Effector CD4-positive, alpha-beta T cell (primary cell): ENCODE measurements at places on chromosomes 5 and 9.

- DNase-seq = no peak
These were observed 113.4 kb downstream of the EHMT1 start for GRCh38 chr9:137731947-137732813.

GRCh38 chr5:125236981-125237380 lies 490.5 kb upstream of the ZNF608 start:
- no peak for DNase-seq

GRCh38 chr5:55427157-55427556 lies 107.6 kb downstream of the PLPP1 start:
- no peak for DNase-seq

GRCh38 chr9:134621558-134622110 lies 20.0 kb upstream of the COL5A1 start:
- DNase-seq = no peak

DNA sequence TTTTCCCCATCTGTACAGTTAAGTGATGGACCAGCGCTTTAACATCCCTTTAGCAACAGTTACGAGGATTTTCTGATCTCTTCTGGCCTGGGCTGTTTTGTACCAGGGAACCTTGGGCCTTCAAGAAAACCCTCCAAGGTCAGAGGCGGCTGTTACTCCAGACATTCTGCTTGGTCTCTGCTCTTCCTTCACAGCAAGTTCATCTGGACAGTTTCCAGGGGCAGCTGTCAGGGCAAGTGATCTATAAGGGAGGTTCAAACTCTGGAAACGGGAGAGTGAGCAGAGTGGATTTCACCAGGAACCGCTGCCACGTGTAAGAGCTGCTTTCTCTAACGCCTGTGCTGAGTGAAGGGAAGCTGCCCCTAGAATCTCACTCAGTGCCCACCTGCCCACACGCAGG lies 36.7 kb downstream of the ZNF618 start:
- no peak for DNase-seq
